ENCODE measurements at places on chromosomes 16 and 17. TPM values are rescaled to one million over a fixed set of nuclear protein-coding genes. Genes with fewer than 3 reads are reported as not detected.

- DNase-seq, result no peak
- no peak overlapping the region for H3K4me3 ChIP-seq
- H3K27me3 ChIP-seq, result no peaks in the 10 kb centered on the region
- peaks cover 3% of the 10 kb centered on the region for H3K36me3 ChIP-seq
These were observed 139.5 kb downstream of the MSI2 start for GRCh38 chr17:57395721-57396321.

DNA sequence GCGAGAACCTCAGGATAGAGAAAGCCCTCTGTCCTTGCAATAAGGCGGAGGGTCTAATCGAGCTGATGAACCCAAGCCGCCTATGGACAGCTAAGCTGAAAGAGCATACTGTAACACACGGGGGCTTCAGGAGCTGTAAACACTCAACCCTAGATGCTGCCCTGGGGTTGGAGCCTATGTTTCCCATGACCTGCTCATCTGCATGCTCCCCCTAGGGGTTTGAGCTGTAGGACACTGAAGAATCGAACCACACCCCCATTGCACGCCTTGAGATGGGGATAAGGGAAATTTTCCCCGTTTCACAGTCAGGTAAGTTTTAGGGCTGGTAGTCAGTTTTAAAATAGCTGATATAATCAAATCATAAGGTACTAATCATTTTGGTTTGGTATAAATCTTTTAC, 675.6 kb upstream of the CDH8 start:
- H3K27me3 ChIP-seq, result no peaks in the 10 kb centered on the region
- DNase-seq, result no peak
- H3K27ac ChIP-seq, result no peak overlapping the region
- no peaks in the 10 kb centered on the region for H3K4me1 ChIP-seq
- H3K4me3 ChIP-seq, result no peak overlapping the region
- no peaks in the 10 kb centered on the region for H3K36me3 ChIP-seq

The CNGB1 gene
- polyA plus RNA-seq, result 3.3 TPM

The FAHD1 gene
- 29.8 TPM for polyA plus RNA-seq

GRCh38 chr17:31479062-31479408, 87.6 kb downstream of the RAB11FIP4 start:
- no peak overlapping the region for H3K4me3 ChIP-seq
- peaks cover 3% of the 10 kb centered on the region for H3K4me1 ChIP-seq
- H3K36me3 ChIP-seq, result no peaks in the 10 kb centered on the region
- no peak overlapping the region for H3K27ac ChIP-seq
- no peaks in the 10 kb centered on the region for H3K27me3 ChIP-seq
- no peak for DNase-seq

- DNase-seq, result no peak
- H3K27ac ChIP-seq, result peak overlapping the region; percentile 80
- H3K4me3 ChIP-seq, result peak overlapping the region; percentile 34
- H3K4me1 ChIP-seq, result peaks cover 16% of the 10 kb centered on the region
These were observed 20.1 kb downstream of the SIAH1 start for GRCh38 chr16:48365025-48365600.

DNA sequence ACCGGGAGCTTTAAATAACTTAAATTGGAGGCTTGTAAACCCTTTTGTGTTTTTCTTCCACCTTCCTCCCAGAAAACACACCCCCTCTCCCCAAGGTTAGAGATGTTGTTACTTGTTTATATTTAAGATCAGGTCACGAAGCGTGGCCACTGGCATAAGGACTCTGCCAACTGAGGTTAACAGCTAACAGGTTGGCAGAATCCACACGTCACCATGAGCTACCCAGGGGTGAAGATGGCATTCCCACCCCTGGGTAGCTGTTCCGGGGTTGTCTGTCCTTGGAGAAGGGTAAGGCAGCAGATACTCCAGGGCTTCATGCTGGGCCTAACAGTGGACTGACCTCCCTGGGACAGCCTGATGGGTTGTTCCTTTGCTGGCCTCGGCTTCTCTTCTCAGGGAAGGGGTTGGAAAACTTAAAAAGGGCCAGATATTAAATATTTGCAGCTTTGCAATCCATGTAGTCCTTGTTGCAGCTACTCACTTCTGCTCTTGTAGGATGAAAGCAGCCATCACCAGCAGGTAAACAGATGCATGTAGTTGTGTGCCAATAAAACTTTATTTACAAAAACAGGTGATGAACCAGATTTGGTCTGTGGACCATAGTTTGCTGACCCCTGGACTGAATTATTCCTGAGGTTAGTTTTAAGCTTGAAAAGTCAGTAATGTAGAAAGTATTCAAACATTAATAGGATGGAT, 148.6 kb downstream of the MSI2 start:
- peaks cover 14% of the 10 kb centered on the region for H3K36me3 ChIP-seq
- H3K4me1 ChIP-seq, result peaks cover 76% of the 10 kb centered on the region
- no peak for DNase-seq
- H3K27me3 ChIP-seq, result no peaks in the 10 kb centered on the region

DNA sequence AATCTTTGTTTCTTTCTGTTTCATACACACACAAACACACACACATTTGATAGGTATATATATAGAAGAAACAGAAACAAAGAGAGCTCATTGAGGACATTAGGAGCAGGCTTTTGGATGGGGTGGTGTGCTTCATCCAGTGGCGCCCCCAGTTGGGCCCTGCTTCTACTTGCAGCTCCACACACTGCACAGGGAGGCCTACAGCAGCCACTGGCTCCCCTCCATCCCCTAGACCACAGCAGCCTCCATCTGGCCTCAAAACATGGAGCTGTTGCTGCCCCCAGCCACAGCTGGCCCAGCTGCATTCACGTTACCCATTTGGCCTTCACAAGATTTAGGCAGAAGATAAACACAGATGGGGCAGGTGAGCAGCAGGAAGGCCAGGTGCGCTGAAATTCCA, 33.1 kb upstream of the NF1 start:
- no peak overlapping the region for H3K4me3 ChIP-seq
- H3K36me3 ChIP-seq, result no peaks in the 10 kb centered on the region
- DNase-seq, result no peak

DNA sequence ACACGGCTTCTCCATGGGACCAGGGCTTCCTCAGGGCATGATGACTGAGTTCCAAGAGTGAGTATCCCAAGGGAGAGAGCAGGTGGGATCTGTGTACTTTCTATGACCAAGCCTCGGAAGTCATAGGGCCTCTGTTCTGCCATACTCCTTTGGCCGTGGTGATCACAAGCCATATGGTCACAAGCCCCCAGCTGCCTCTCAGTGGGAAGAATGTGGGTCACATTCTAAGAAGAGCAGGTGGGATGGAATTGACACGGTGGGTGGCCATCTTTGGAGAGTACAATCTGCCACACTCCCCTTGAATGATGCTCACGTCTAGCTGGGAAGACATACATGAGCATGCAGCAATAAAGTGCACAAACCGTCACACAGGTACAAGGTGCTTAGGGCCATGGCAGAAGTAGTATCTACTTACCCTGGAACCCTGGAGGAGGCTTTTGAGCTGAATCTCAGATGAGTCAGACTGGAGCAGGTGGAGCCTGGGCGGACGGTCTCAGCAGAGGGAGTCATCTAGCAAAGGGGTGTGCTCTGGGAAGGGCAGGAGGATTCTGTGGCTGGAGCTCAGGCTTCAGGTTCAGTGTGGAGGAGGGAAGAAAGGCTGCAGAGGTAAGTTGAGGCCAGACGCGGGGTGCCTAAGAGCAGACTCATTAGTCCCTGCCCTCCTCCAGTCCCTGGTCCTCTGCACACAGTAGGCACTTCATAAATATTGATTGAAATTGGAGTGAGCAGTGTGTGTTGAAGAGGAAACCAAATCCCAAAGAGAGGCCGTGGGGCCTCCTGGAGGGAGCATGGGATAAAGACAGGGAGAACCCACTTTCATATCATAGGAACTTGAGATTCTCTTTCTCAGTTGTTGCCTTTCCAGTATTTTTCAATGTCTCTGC, 26.6 kb downstream of the GOSR2 start:
- no peak for DNase-seq
- H3K27me3 ChIP-seq, result no peaks in the 10 kb centered on the region
- no peak overlapping the region for H3K27ac ChIP-seq
- peaks cover 3% of the 10 kb centered on the region for H3K36me3 ChIP-seq

The HS3ST2 gene
- 16.5 TPM for polyA plus RNA-seq

DNA sequence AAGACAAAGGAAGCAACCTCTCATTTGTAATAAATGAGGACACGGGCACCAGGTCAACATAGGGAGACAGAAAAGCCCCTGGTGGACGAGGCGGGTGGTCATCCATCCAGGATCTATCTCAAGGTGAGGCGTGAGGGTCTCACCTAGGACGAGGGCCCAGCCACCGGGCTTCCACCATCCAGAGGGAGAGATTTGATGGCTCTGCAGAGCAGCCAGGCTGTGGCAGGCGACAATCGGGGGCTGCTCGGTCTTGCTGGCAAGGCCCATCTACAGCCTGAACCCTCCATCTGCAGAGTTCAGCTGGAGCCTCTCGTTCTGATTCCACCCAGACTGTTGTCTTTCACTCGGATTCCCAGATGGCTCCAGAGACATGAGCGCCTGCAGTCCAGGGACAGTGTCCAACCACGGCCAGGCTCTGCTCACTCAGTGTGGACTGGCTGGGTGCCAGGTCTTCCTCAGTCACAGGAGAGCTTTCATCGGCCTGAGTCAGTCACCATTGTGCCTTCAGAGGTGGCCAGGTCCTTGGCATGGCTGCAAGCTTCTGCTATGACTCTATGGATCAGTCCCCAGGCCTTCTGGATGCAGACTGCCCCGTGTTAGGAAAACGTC, 5.9 kb downstream of the LITAFD start:
- peak; percentile 84 for DNase-seq
- H3K4me1 ChIP-seq, result peaks cover 49% of the 10 kb centered on the region
- no peak overlapping the region for H3K4me3 ChIP-seq
- no peak overlapping the region for H3K27ac ChIP-seq

GRCh38 chr17:4635823-4636375, 5.6 kb downstream of the ALOX15 start:
- H3K27me3 ChIP-seq, result peaks cover 33% of the 10 kb centered on the region
- H3K27ac ChIP-seq, result no peak overlapping the region
- H3K36me3 ChIP-seq, result no peaks in the 10 kb centered on the region
- no peak for DNase-seq

The ACAP1 gene
- 18.1 TPM for polyA plus RNA-seq

DNA sequence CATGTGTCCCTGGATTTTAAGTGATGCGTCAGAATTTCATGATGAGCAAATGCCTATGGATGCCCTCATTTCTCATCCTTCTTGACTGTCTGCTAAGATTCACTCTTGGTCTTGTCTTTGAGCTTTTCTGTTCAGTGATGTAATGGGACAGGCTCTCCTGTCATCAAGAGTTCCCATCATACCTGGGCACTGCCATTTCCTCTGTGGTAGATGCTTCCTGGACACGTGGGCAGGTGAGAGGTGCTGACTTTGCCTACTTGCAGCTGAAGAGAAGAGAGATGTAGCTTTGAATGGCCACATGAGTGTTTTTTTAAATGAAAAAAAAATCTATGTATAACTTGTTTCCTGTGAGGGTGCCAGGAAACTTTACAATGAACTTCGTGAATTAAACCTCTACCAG, 557.7 kb downstream of the MAF start:
- H3K27ac ChIP-seq, result no peak overlapping the region
- no peaks in the 10 kb centered on the region for H3K36me3 ChIP-seq
- DNase-seq, result no peak
- H3K4me3 ChIP-seq, result no peak overlapping the region

DNA sequence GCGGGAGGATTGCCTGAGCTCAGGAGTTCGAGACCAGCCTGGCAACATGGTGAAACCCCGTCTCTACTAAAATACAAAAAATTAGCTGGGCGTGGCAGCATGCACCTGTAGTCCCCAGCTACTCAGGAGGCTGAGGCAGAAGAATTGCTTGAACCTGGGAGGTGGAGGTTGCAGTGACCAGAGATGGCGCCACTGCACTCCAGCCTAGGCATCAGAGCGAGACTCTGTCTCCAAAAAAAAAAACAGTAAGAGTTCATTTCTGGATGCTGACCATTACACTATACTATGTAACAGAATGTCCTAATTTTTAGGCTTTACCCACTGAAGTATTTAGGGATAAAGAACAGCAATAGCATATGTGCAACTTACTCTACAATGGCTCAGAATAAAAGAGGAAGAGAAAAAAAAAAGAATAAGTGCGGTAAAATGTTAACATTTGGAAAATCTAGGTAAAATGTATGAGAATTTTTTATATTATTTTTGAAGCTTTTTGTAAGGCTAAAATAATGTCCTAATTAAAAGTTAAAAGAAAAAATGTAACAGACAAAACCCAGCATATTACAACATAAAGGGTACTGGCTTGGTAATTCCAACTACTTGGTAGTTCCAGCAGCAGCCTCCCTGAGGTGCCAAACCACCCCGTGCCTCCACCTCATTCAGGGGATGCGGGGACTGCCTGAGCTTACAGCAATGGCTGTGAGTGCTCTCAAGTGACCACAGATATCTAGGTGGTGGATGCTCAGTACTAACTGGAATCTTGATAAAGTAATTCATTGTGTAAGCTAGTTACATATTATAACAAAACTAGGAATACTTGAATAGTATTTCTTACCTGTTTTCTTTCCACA, 10.9 kb downstream of the COPS3 start:
- H3K4me3 ChIP-seq, result no peak overlapping the region
- DNase-seq, result no peak
- peaks cover 64% of the 10 kb centered on the region for H3K36me3 ChIP-seq
- H3K4me1 ChIP-seq, result no peaks in the 10 kb centered on the region

GRCh38 chr16:4147236-4147635, 31.0 kb upstream of the ADCY9 start:
- H3K36me3 ChIP-seq, result no peaks in the 10 kb centered on the region
- no peak for DNase-seq
- no peaks in the 10 kb centered on the region for H3K4me1 ChIP-seq

DNA sequence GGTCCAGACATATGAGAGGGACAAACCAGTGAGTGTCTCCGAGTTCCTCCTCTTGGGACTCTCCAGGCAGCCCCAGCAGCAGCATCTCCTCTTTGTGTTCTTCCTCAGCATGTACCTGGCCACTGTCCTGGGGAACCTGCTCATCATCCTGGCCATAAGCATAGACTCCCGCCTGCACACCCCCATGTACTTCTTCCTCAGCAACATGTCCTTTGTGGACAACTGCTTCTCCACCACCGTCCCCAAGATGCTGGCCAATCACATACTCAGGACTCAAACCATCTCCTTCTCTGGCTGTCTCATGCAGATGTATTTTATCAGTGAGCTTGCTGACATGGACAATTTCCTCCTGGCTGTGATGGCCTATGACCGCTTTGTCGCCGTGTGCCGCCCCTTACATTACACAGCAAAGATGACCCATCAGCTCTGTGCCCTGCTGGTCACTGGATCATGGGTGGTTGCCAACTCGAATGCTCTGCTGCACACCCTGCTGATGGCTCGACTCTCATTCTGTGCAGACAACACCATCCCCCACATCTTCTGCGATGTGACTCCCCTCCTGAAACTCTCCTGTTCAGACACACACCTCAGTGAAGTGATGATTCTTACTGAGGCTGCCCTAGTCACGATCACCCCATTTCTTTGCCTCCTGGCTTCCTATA, 19.2 kb downstream of the ZNF200 start:
- H3K27ac ChIP-seq, result no peak overlapping the region
- no peaks in the 10 kb centered on the region for H3K27me3 ChIP-seq
- H3K36me3 ChIP-seq, result no peaks in the 10 kb centered on the region

GRCh38 chr17:37392024-37392590, 14.5 kb downstream of the ACACA start:
- DNase-seq, result no peak
- no peaks in the 10 kb centered on the region for H3K36me3 ChIP-seq
- no peak overlapping the region for H3K27ac ChIP-seq
- H3K27me3 ChIP-seq, result no peaks in the 10 kb centered on the region
- H3K4me3 ChIP-seq, result no peak overlapping the region
- no peaks in the 10 kb centered on the region for H3K4me1 ChIP-seq

The MT4 gene
- not detected for polyA plus RNA-seq

The CACNG1 gene
- 1.6 TPM for polyA plus RNA-seq

The TLCD1 gene
- 7.6 TPM for polyA plus RNA-seq

The SLFN13 gene
- 1.8 TPM for polyA plus RNA-seq

Measured in spinal cord (tissue), 10 donors.